ENCODE measurements at places on chromosomes 12 and 14. TPM values are rescaled to one million over a fixed set of nuclear protein-coding genes. Genes with fewer than 3 reads are reported as not detected.

Gene DAD1
- total RNA-seq, result 187 TPM

Gene MMP14
- 162 TPM for total RNA-seq

Gene PPP4R4
- total RNA-seq, result 25.9 TPM

Gene ERBB3
- 67.9 TPM for total RNA-seq

Gene CAPZA3
- not detected for total RNA-seq

Gene TSHR
- total RNA-seq, result 0.31 TPM

Gene SYCP3
- 0.46 TPM for total RNA-seq

Gene RPS6KA5
- 9.0 TPM for total RNA-seq

Gene CCDC184
- total RNA-seq, result 3.0 TPM

Gene RBP5
- 2.7 TPM for total RNA-seq

Gene INHBC
- not detected for total RNA-seq

Gene FAM234B
- 10.4 TPM for total RNA-seq

Gene ASCL1
- 0.88 TPM for total RNA-seq

Gene VDR
- 4.4 TPM for total RNA-seq

Gene STXBP6
- total RNA-seq, result 42.5 TPM

Gene PLEK2
- 4.9 TPM for total RNA-seq

Gene ASB2
- total RNA-seq, result 2.3 TPM

Gene GPRC5D
- not detected for total RNA-seq

Gene AEBP2
- total RNA-seq, result 78.2 TPM

Gene TAS2R30
- 3.5 TPM for total RNA-seq

All from lung (tissue), 17 donors.